Activated CD8-positive, alpha-beta memory T cell treated with anti-CD3 and anti-CD28 coated beads for 1 hour (primary cell): ENCODE measurements at places on chromosomes 1 and 21.

GRCh38 chr1:5815716-5816115, 176.5 kb downstream of the NPHP4 start:
- DNase-seq = no peak

DNA sequence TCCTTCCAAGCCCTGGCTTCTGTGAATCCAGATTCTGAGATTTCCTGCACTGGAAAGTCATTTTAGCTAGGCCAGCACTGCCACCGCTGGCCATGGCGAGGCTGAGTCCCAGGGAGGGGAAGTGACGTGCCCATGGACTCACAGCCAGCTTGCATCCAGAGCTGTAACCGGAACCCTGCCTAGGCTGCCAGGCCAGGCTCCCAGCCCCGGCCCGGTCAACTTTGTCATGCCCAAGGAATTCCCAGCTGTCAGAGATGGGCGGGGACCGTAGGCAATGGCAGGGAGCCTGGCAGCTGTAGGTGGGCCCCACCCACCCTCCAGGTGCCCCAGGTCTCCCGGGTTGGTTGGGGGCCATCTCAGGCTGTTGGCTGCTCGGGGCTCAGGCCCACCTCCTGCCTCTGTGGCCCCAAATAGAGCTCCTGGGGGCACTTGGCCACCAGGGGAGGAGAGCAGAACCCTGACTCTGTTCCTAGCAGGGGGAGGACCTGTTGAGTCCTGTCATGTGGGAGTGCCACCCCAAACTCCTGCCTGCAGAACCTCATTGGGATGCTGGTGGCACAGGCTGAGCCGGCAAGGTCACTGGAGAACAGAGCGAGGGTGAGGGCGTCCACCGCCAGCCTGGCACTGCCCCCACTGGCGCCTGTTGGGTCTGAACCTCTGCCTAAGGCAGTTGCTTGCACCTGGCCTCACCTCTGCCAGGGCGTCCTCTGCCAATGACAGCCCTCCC, 57.8 kb downstream of the FOXO6 start:
- no peak for DNase-seq

GRCh38 chr1:5111581-5111980, 457.2 kb downstream of the AJAP1 start:
- DNase-seq = no peak

- DNase-seq = no peak
Observed at GRCh38 chr1:63321066-63321784, 1.1 kb upstream of the FOXD3 start.

- no peak for DNase-seq
Observed at GRCh38 chr1:112638110-112638428, 18.4 kb downstream of the CAPZA1 start.

DNA sequence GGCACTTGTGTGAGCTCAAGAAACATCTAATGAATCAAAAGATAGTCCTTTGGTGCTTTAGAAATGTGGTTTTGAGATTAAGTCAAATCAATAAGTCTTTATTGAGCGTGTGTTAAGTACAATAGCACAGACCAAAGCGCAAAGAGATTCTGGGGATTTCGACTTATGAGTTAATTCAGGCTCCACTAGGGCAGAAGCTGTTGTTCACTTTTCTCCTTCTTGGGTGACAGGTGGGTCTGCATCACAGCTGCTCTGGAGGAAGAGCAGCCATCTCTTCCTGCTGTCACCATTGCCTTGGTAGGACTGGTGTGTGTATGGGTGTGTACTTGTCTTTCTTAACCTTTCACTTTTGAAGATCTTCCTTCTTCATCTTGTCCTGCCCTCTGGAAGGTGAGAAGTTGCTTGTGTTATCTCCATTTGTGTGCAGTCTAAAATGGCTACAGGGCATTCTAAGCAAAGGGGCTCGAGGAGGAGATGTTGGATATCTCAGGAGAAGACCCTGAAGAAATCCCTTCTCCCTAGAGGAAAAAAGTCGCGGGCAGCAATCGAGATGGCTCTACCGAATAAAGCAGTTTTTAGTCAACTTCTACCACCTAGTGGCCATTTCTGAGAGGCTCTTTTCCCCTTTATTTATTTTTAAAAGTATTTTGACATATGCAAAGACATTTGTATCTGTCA, 22.9 kb upstream of the DISC1 start:
- DNase-seq = no peak

- peak; percentile 14 for DNase-seq
Observed at GRCh38 chr1:212699625-212700222, at the start of gene BATF3. TSS of gene BATF3 (minus strand) at chr1:212699840. CDS start at chr1:212699762, 78 bp downstream.

DNA sequence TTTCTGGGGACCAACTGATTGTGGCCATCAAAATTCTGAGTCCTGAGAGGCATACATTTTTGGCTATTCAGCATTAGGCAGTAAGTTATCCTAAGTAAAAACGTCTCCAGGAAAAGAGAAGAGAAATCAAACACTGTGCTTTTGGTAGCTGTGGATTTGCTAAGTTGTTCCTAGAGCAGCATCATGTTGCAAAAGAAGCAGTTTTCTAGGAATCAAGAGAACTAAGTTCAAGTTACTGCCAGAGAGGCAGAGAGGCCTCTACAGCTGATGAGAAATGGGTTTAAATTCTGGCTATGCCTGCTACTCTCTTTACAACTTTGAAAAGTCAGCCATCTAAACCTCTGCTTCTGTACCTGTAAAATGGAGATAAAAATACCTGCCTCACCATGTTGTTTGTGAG, 22.8 kb downstream of the RD3 start:
- DNase-seq = no peak

DNA sequence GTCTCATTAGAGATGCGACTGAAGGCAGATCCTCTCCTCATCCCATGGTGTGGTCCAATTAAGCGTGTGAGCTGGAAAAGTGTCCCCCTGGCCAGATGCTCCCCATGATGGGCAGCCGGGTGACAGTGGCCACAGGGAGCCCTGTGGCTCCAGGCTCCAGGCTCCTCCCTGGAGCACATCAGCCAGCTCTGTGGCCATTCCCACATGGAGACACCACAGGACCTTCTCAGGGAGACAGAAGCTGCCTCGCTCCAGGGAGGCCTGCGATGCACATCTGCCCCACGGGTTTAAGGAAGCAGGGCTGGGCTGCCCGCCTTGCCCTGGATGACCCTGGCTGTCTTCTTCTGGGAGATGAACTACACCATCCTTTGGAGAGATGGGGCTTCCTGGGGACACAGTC, 99.9 kb upstream of the TLR5 start:
- DNase-seq = no peak

GRCh38 chr1:29258976-29259801, 22.9 kb downstream of the PTPRU start:
- no peak for DNase-seq
